ENCODE measurements at places on chromosomes 5 and 9.
A peak's percentile ranks its signal among the peaks of the same experiment; 100 is the strongest.

- DNase-seq: no peak
These were observed 569.6 kb upstream of the BRINP1 start for GRCh38 chr9:119938871-119939270.

DNA sequence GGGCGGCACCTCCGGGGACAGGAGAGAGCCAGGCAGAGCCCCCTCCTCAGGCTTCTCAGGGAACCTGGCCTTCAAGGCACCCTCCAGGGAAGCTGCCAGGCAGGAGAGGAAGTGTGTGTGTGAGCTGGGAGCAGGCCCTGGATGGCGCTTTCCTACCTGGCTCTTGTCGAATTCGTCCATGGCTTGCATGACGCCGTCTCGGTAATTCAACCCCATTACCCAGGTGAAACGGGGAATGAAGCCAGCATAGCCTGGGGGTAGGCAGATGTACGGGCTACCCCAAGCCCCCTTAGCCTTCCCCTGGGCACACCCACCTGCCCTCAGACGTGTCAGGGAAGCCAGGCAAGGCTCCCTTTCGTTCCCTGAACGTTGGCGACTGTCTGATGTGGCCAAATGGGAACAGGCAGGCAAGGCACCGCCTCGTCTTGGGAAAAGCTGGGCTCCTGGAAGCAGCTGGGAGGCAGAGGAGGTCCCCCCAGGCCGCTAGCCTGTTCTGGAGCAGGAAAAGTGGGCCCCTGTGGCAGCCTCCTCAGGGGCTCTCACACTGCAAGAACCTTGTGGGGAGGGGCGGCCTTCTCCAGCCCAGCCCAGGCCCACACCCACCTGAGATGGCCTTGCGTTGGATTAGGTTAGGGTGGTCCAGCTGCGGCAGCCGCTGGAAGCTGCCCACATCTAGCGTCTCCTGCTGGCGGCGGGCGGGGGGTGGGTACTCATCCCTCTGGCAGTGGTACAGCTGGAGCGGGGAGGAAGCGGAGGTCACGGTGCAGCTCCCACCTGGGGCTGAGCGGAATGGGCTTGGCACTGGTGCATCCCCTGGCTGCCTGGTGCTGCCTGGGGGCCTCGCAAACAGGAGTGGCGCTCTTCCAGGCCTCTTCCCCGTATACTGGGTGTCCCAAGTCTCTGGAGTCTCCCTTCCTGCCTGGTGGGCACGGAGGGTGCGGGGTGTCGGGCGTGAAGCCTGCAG, 3.7 kb downstream of the TUBB4B start:
- DNase-seq: no peak

- DNase-seq: peak; percentile 48
These were observed 256.4 kb downstream of the ICE1 start for GRCh38 chr5:5678909-5679308.

DNA sequence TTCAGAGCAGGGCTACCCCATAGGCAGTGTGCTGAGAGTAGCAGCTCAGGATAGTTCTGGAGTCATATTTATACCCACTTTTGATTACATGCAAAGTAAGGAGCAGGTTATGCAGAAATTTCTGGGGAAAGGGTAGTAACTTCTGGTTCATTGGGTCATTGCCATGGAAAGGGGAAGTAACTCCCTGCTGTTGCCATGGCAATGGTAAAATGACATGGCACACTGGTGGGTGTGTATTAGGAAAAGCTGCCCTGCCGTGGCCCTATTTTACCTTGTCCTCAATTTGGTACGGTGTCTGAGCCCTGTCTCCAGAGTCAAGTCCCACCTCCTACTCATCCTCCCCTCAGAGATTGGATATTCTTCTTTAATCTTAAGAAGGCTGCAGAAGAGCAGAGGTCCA, 526.7 kb upstream of the TYRP1 start:
- DNase-seq: no peak

DNA sequence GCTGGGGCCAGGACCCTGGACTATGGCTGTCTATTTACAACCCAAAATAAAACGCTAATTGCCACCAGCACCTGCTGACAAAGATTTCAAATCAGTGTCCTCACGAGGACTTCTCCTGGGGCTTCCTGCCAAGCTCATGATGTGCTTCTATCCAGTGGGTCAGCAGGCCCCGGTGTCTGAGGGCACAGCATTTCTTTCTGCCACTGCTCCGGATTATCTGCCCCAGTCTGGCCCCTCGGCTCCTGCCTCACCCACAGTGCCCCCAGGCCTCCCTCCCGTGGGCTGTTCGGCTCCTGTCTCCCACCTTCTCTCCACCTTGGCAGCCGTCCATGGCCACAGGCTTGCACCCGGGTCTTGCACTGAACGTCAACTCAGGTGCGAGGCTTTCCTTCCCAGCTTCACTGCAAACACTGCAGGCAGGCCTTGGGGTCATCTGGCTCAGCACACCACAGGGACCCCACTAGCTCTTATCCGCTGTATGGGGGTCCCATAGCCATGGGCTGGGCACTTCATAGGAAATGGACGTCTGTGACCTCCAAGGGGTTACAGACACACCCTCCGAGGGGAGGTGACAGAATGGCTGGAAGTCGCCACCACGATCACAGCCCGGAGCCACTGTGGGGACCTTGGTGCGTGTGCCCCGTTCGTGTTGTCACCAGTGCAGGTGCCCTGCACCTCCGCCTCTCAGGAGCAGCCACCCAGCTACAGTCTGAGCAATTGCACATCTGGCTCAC, 43.8 kb upstream of the FCN1 start:
- peak; percentile 47 for DNase-seq

GRCh38 chr5:73968729-73969128, 342.7 kb downstream of the ARHGEF28 start:
- DNase-seq: peak; percentile 44

DNA sequence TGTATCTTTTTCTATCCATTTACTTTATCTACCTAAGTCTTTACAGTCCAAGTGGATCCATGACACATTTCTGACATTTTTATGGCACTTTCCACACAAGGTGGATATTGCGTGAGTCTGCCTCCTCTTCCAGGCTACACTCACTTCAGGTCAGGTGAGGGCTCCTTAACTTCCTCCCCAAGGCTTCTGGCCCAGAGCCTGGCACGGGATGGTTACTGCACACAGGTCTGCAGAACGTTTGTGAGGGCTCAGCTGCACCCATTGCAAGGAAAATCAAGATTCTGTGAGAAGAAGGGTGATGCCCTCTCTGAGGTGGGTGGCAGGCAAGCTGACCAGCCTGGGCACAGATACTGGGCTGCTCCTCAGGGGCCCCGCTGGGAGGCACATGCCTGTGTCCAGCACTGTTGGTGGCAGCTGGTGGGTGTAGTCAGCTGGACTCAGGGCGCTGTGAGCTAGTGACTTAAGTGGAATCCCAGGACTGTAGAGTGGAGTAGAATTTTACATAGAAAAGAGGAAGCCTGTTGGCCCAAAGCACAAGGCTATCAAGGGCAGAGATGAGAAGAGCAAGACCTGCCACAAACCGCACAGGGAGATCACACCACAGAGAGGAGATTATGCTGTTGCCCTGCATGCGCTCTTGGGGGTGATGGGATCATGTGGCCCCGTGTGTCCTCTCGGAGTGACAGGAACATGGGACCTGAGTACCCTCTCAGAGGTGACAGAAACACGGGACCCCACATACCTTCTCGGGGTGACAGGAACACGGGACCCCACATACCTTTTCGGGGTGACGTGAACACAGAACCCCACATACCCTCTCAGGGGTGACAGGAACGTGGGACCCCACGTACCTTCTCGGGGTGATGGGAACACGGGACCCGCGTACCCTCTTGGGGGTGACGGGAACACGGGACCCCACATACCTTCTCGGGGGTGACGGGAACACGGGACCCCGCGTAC, 21.3 kb downstream of the AHRR start:
- DNase-seq: no peak

GRCh38 chr9:72338631-72339030, 26.4 kb downstream of the ZFAND5 start:
- no peak for DNase-seq

- DNase-seq: peak; percentile 87
These were observed 50.9 kb downstream of the ACTBL2 start for GRCh38 chr5:57431759-57432158.

- DNase-seq: no peak
These were observed 36.9 kb downstream of the CLINT1 start for GRCh38 chr5:157821822-157822622.

All from muscle of leg (tissue), 16 donors.